RCC 7860 (cell line): ENCODE measurements at places on chromosomes 6 and 20.

- DNase-seq = no peak
These were observed 66.5 kb downstream of the PTPRT start for GRCh38 chr20:43123180-43123579.

DNA sequence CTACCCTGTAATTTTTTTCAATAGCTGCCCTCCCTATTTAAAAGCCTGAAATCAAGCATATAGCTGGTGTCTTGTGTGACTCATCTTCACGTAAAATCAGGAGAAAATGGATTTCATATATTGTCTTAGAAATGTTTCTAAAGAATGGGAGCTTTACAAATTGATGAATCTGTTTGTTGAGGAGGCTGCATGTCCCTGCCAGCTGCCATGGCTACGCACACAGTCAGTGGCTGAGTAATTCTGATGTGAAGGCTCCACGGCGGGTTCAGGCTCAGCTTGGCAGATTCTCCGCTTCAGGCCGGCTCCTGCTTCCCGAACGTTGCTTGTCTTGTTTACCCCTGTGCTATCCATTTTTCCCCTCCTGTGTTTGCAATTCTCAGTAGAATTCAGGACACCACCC, 82.8 kb downstream of the CCDC170 start:
- DNase-seq = no peak

DNA sequence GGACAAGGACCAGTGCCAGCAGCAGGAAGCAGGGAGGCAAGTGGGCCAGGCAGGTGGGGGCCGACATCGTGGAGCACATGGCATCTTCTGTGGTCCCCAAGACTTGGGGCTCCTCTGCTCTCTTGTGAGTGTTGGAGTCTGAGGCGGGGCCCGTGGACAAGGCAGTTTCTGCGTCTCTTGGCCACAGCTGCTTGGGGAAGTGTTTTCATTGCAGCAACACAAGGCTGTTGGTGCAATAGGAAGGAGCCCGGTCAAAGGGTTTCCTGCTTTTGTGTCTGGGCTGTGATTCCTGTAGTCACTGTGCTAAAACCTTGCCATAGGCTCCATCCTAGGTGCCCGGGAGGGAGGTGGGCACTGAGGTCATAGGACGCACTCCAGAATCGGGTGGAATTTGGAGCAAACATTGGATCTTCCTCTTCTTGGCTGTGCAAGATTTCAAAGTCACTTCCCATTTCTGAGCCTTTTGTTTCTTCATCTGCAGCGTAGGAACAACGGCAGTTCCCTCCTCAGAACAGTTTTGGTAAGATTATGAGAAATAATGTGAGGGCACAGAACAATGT, at the start of gene SIRPB2:
SIRPB2 (minus strand) TSS at position 140 of the 560 bp plus-strand sequence; CDS start at position 79, 61 bp downstream.
- no peak for DNase-seq

- DNase-seq = no peak
These were observed 156.1 kb downstream of the MRPL14 start for GRCh38 chr6:43970913-43971775.

GRCh38 chr20:3757268-3757667, 10.3 kb downstream of the ADISSP start:
- DNase-seq = no peak

GRCh38 chr6:43376551-43376981, 7.1 kb upstream of the ZNF318 start:
- no peak for DNase-seq

- DNase-seq = no peak
These were observed 65.5 kb downstream of the GRM4 start for GRCh38 chr6:34080357-34080756.

- DNase-seq = no peak
These were observed 53.0 kb downstream of the SNAP25 start for GRCh38 chr20:10271494-10272219.

- no peak for DNase-seq
These were observed 20.6 kb upstream of the CHMP4B start for GRCh38 chr20:33790566-33790965.

GRCh38 chr20:32970973-32971300, 33.3 kb downstream of the SUN5 start:
- no peak for DNase-seq

- no peak for DNase-seq
These were observed 202.4 kb downstream of the SAMD5 start for GRCh38 chr6:147710890-147711289.
